ENCODE measurements at places on chromosomes 5 and 9. TPM values are rescaled to one million over a fixed set of nuclear protein-coding genes. Genes with fewer than 3 reads are reported as not detected.
A peak's percentile ranks its signal among the peaks of the same experiment; 100 is the strongest.

DNA sequence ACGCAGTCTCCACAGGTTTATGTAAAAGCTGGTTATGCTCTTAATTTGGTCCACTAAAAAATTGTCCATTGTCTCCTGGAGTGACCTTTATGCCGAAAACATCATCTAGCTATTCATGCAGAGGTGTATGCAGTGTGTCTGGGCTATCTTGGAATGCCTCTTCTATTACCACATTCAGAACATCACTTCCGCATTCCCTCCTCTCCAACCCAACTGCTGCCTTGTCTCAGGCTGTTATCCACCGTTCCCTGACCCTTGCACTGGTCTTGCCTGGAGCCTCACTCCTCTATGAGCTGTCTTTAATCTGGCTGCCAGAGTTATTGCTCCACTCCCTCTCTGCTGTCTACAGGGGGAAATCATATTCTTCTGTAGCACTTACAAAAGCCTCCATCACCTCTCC is 214.1 kb upstream of the ANKRD55 start:
- H3K36me3 ChIP-seq = no peaks in the 10 kb centered on the region
- peaks cover 3% of the 10 kb centered on the region for H3K27me3 ChIP-seq
- no peak for DNase-seq
- no peak overlapping the region for H3K4me3 ChIP-seq
- H3K4me1 ChIP-seq = no peaks in the 10 kb centered on the region
- no peak overlapping the region for H3K27ac ChIP-seq

DNA sequence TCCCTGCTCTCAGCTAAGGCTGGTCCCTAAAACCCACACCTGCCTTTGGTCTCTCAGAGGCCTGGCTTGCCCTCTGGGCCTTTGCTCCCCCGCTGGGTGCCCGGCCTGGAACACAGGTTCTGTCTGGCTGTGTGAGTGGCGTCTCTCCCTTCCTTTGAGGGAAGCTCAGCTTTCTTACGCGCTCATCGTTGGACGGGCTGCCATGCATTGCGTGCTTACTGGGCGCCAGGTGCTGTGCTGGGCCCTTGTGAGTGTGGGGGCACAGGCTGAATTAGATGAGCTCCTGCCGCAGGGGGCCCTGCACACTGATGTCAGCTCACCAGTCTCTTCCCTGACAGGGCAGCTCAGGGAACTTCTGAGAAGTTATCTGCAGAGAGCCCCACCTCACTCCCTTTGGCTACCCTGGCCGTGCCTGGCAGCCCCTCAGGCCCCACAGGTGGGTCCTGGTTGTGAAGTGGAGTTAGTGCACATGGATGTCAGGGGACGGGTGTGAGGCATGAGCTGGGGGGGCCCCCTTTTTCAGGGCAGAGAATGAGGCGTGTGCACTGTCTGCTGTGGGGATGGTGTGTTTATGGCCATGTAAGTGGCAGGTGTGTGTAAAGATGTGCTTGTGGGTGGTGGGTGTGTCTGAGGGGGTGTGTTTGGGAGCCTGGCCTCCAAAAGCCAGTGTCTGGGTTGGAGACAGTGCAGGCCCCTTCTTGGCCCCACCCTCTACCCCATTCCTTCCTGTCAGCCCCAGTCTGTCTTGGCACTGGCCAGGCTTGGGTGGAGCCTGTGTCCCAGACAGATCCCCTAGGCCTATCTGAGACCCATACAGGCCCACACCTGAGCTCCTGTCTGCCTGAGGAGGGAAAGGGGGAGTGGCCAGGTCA is 7.5 kb upstream of the RMND5B start:
- H3K27ac ChIP-seq = no peak overlapping the region
- H3K27me3 ChIP-seq = no peaks in the 10 kb centered on the region
- no peak overlapping the region for H3K4me3 ChIP-seq

- DNase-seq = no peak
- H3K36me3 ChIP-seq = no peaks in the 10 kb centered on the region
- no peak overlapping the region for H3K27ac ChIP-seq
- H3K4me1 ChIP-seq = peaks cover 2% of the 10 kb centered on the region
- H3K4me3 ChIP-seq = no peak overlapping the region
Observed at GRCh38 chr9:133166392-133166791, 2.7 kb upstream of the GBGT1 start.

GRCh38 chr5:164649266-164649665 is 1143.8 kb downstream of the MAT2B start:
- H3K27ac ChIP-seq = no peak overlapping the region
- H3K36me3 ChIP-seq = no peaks in the 10 kb centered on the region
- no peak for DNase-seq
- no peaks in the 10 kb centered on the region for H3K27me3 ChIP-seq
- no peak overlapping the region for H3K4me3 ChIP-seq

DNA sequence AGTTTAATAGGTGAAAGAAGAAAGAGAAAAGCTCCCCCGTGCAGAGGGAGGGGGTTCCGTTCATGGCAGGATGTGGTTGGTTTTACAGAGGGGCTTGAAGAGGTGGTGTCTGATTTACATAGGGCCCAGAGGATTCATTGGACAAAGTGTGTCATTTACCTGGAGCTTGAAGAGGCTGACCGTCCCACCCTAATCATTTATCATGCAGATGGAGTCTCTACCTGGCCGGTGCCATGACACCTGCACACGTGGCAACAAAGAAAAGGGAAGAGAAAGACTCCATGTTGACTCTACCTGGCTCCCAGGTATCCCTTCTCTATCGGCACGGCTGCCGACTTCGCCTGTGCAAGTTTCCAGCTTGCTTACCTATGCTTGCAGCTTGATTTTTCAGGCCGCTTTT is 35.3 kb upstream of the PRRC2B start:
- H3K4me3 ChIP-seq = no peak overlapping the region
- H3K4me1 ChIP-seq = peaks cover 22% of the 10 kb centered on the region
- DNase-seq = no peak
- no peak overlapping the region for H3K27ac ChIP-seq
- H3K36me3 ChIP-seq = no peaks in the 10 kb centered on the region

GRCh38 chr5:141477815-141478214 is 2.0 kb downstream of the PCDHGC3 start:
- no peak overlapping the region for H3K27ac ChIP-seq

DNA sequence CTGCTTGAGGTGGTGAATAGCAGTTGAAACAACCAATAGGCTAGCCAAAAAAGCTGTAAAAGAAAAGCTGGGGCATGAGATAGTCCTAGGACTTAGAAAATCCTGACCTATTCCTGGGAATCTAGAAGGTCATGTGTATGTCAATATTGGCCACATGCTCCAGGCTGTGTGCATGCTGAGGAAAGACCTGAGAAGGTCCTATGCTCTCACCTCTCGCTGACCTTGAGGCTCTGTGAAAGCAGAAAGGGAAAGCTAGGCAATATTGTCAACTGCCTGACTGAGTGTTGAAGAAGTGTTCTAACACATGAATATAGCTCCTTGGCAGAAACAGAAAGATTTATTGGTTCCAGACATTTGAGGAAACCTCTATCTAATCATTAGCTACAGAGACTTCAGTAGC is 19.8 kb downstream of the TAS2R1 start:
- no peaks in the 10 kb centered on the region for H3K27me3 ChIP-seq
- no peak overlapping the region for H3K27ac ChIP-seq
- no peak overlapping the region for H3K4me3 ChIP-seq
- no peak for DNase-seq

DNA sequence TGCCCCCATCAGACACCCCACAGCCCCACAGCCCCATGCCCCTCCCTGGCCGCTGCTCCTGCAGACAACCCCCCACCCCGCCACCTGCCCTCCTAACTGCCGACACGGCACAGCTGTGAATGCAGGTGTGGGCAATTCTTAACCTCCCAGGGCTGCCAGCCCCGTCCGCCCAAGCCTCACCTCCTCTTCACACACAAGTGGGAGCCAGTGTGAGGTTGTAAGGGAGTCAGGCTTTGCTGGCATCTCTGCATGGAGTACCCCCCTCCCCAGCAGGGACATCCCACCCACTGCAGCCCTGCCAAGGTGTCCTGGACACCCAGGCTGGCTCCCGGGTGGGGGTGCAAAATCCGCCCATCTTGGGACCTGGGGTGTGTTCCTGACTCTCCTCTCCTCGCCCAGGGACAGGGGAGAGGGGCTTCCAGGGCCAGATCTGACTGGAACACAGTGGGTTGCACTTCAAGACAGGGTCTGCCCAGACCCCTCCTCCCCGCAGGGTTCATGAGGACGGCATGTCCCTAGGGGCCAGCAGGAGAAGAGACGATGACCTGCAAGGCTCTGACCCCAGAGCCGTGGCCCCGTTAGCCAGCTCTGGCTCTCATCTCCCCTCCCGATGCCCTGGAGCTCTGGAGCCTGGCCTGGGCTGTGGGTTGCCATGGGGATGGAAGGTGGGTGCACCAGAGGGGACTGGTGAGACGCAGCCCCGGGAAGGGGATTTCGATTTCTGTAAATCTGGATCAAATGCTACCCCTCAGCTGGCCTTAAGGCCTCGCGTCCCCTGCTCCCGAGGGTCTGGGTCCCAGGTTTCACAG is 34.4 kb downstream of the SARDH start:
- no peak overlapping the region for H3K4me3 ChIP-seq
- H3K27me3 ChIP-seq = peaks cover 7% of the 10 kb centered on the region
- DNase-seq = no peak
- H3K27ac ChIP-seq = no peak overlapping the region
- H3K36me3 ChIP-seq = no peaks in the 10 kb centered on the region

DNA sequence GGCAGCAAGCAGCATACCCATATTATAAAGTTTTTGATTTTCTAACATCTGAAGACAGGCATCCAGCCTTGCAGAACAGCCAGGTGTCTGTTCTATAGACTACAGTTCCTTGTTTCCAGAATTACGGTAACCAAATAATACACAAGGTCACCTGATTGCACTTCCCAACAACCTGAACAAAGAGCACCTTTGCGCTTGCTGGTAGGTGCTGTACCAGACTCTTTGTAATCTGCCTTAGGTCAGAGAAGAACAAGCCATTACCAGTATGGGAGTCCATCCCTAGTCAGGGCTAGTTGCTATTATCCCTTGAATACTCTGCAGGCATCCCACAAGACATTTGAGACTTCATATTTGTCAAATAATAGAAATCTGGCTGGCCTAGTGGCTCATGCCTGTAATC is 256.2 kb downstream of the ARRDC3 start:
- no peak overlapping the region for H3K4me3 ChIP-seq
- no peaks in the 10 kb centered on the region for H3K36me3 ChIP-seq
- H3K27me3 ChIP-seq = peaks cover 26% of the 10 kb centered on the region
- H3K27ac ChIP-seq = no peak overlapping the region

GRCh38 chr5:99315413-99316183 is 386.8 kb upstream of the CHD1 start:
- no peaks in the 10 kb centered on the region for H3K4me1 ChIP-seq
- no peak overlapping the region for H3K27ac ChIP-seq
- no peak overlapping the region for H3K4me3 ChIP-seq

DNA sequence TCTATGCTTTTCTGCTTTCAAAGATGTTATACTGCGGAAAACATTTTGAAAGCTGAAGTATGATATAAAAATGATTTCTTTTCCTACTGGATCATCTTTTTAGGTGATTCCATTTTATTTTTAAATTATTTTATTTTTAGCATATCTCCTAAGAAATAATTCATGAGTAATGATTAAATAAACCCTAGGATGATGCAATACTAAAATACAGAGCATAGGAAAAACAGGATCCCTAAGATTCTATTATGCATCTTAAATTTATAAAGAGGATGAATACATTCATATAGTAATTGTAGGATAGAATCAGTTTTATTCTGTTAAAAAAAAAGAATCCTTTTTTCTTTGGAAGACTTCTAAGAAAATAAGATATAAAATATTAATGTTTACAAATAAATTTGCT is 10.9 kb downstream of the POLK start:
- H3K4me1 ChIP-seq = peaks cover 52% of the 10 kb centered on the region
- peaks cover 50% of the 10 kb centered on the region for H3K36me3 ChIP-seq
- H3K27me3 ChIP-seq = no peaks in the 10 kb centered on the region
- no peak overlapping the region for H3K27ac ChIP-seq

- no peak overlapping the region for H3K27ac ChIP-seq
- no peak for DNase-seq
- H3K4me1 ChIP-seq = peaks cover 2% of the 10 kb centered on the region
- no peak overlapping the region for H3K4me3 ChIP-seq
- H3K27me3 ChIP-seq = peaks cover 30% of the 10 kb centered on the region
Observed at GRCh38 chr5:148459669-148460068, 75.9 kb downstream of the FBXO38 start.

GRCh38 chr9:129584136-129584535 is 36.8 kb downstream of the C9orf50 start:
- H3K36me3 ChIP-seq = peaks cover 6% of the 10 kb centered on the region
- H3K4me3 ChIP-seq = peak overlapping the region; percentile 24
- peak; percentile 92 for DNase-seq
- H3K27ac ChIP-seq = peak overlapping the region; percentile 89
- peaks cover 80% of the 10 kb centered on the region for H3K4me1 ChIP-seq
- H3K27me3 ChIP-seq = peaks cover 5% of the 10 kb centered on the region

GRCh38 chr5:146426853-146427618 is 20.1 kb upstream of the TCERG1 start:
- peaks cover 6% of the 10 kb centered on the region for H3K4me1 ChIP-seq
- no peaks in the 10 kb centered on the region for H3K36me3 ChIP-seq
- H3K27ac ChIP-seq = no peak overlapping the region
- no peak overlapping the region for H3K4me3 ChIP-seq
- H3K27me3 ChIP-seq = peaks cover 9% of the 10 kb centered on the region

- H3K4me3 ChIP-seq = no peak overlapping the region
- no peaks in the 10 kb centered on the region for H3K36me3 ChIP-seq
- H3K27ac ChIP-seq = no peak overlapping the region
- H3K27me3 ChIP-seq = no peaks in the 10 kb centered on the region
Observed at GRCh38 chr9:138044485-138045383, 167.2 kb downstream of the CACNA1B start.

- no peak overlapping the region for H3K4me3 ChIP-seq
- H3K27ac ChIP-seq = no peak overlapping the region
- no peak for DNase-seq
- H3K4me1 ChIP-seq = peaks cover 7% of the 10 kb centered on the region
Observed at GRCh38 chr5:120093178-120093577, 370.9 kb upstream of the PRR16 start.

DNA sequence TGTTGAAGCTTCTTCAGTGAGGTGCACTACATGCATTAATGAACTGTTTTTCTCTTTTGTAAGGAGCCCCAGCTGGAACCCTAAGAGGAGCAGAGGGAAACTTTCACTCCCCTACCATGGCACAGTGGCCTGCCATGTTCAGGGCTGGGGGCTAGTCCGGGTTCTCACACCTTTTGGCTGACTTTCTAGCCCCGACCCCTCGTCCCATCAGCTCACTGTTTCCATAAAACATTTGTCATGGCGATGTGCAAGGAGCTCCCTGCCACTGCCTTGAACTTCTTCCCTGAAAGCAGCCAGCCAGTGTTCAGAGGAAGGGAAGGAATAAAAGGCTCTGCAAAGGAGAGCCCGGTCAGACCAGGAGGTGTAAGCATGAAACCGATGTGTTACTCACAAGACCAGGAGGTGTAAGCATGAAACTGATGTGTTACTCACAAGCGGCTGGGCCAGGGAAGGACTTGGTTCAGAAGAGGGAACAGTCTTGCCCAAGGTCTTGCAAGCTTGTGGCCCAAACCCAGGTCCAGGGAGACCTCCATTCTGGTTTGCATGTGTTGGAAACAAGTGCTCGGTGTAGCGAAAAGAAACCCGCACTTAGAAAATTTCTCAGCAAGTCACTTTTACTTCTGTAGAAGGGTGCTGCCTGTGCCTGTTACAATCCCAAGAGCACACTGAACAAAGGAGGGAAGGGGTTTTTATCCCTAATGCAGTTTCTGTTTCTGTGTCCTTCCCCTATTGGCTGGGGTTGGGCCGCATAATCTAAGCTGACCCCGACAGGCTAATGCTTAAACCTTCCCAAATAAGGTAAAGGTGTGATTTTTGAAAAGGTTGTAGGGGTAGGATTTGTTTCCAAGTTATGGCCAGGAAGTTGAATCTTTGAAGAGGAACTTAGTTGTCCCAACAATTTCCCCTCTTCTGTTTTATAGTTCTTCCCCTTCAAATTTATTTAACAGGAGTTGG is 3.4 kb upstream of the ABO start:
- H3K4me1 ChIP-seq = no peaks in the 10 kb centered on the region
- H3K36me3 ChIP-seq = no peaks in the 10 kb centered on the region
- H3K27me3 ChIP-seq = peaks cover 18% of the 10 kb centered on the region

The DIRAS2 gene
- not detected for total RNA-seq

The KIF24 gene
- total RNA-seq = 6.2 TPM

The SPATA31D4 gene
- total RNA-seq = not detected

The FSTL4 gene
- total RNA-seq = 0.42 TPM

The MYO10 gene
- total RNA-seq = 0.28 TPM

The TAF11L10 gene
- total RNA-seq = not detected
